DMS79 (cell line): ENCODE measurements at places on chromosomes 13 and 19.

GRCh38 chr19:49579947-49580263, 451 bp downstream of the NOSIP start:
- DNase-seq: no peak

- DNase-seq: no peak
Measured at GRCh38 chr19:51784922-51785690, 9.9 kb upstream of the FPR3 start.

- no peak for DNase-seq
Measured at GRCh38 chr13:42707048-42707447, 74.3 kb upstream of the FAM216B start.

- DNase-seq: no peak
Measured at GRCh38 chr13:98234348-98234747, 57.3 kb upstream of the RNF113B start.

DNA sequence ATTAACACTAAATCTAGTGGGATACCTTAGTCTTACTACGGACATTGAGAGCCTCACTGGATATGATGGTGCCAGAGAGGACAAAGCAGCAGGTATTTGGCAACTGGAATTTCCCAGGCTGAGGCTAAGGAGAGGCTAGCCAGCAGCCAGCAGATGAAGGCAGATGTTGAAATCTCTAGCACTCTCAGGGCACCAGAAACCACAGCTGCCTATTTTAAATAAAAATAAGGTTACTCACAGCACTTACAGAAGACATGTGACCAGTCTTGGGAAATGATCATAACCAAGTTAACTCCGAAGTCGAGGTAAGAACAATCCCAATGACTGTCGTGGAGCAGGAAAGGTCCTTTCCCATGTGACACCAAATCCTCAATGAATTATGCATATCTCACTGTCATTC, 1726.0 kb downstream of the EFNB2 start:
- DNase-seq: no peak
